ENCODE measurements at places on chromosomes 6 and 20.

- no peak for DNase-seq
These were observed 7.7 kb downstream of the ZNF341 start for GRCh38 chr20:33739493-33739892.

DNA sequence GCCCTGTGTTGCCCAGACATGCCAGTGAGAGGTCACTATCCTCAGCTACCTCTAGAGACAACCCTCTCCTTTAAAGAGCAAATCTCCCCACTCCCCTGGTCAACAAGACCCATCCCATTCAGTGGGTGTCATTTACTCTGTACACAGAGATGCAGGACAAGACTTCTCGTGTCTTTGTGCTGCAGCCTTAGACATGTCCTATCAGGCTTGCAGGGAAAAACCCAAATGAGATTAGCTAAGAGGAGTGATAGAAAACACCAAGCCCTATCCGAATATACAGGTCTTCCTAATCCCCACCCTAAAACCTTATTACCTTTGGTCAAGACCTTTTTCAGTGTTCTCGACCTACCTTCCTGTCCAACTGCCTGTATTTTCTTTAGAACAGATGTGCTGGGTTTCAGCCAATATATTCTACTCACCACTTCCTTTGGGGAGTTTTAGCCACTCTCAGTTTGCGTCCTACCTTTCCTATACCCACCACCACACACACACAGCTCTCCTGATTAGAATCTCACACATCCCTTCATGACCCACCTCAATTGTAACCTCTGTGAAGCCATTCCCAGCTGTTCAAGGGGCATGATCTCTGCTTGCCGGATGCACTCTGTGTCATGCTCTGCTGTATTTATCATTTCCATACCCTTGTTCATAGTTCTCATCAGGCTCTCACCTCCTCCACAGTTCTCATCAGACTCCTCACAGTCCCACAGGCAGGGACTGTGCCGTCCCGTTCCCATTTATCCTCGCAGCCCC lies 39.7 kb downstream of the TRAM2 start:
- no peak for DNase-seq

DNA sequence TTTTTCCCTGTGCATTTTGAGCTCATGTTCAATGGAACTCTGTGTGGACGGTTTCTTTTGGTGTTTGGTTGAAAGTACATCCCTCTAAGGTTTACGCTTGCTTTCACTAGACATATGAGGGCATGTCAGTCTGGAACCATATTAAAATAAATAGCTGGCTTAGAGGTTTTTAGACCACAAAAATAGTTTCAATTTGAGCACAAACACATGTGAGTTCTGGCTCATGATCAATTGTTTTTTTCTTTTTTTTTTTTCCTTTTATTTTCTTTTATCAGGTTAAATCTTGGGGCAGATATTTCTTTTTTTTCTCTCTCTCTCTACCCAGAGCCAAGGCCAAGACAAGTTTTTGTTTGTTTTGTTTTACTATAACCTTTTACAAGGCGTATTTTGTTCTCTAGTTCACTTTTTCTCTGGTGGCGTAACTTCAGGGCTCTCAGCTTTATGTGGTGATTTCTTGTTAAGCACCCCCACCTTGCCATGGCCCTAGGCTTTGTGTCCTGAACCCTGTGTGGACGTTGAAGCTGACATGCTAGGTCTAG lies 92.9 kb downstream of the SHLD1 start:
- DNase-seq: no peak

GRCh38 chr6:166477647-166478365 lies 95.1 kb upstream of the MPC1 start:
- no peak for DNase-seq

GRCh38 chr20:63860325-63861051 lies 810 bp upstream of the ABHD16B start:
- DNase-seq: no peak

Data from WERI-Rb-1 (cell line).